Tibial nerve (tissue), 4 donors: ENCODE measurements at places on chromosomes 6 and 20. TPM values are rescaled to one million over a fixed set of nuclear protein-coding genes. Genes with fewer than 3 reads are reported as not detected.

The TFAP2D gene
- not detected for total RNA-seq

The PKIB gene
- 0.90 TPM for total RNA-seq

The TBXT gene
- not detected for total RNA-seq

The CD93 gene
- total RNA-seq = 57.0 TPM

The NTSR1 gene
- total RNA-seq = not detected

The OSER1 gene
- 47.9 TPM for total RNA-seq

The SRMS gene
- not detected for total RNA-seq

The BPIFB4 gene
- not detected for total RNA-seq

The TFAP2C gene
- total RNA-seq = 0.60 TPM

DNA sequence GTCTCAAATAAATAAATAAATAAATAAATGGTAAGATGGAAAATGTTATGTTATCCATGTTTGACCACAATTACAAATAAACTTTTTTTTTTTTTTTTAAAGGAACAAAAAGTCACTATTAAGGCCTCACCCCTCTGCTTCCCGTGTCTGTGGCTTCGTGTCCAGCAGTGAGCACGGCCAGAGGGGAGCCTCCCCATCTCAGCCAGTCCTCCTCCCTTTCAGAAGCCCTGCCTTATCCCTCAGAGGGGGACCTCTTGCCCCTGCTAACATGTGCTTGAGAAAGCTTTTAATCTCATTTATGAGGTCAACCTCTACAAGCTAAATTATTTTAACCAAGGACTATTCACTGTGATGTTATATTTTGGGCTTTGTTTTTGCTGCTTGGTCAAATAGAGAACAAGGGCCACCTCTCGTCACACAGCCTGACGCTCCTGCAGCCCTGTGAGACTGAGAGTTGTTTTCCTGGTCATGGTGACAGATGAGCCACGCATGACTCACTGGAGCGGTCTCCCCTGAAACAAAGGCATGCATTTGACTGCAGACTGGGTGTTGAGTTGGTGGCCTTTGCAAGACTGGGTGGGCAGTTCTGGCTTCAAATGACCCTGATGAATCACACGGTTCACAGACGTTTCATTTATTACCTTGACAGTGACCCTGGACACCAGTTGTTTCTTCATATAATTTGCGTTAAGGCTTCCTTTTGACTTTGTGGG, 131.8 kb downstream of the TIAM2 start:
- H3K4me1 ChIP-seq = no peaks in the 10 kb centered on the region
- no peak for DNase-seq
- H3K27me3 ChIP-seq = no peaks in the 10 kb centered on the region
- H3K36me3 ChIP-seq = no peaks in the 10 kb centered on the region

GRCh38 chr6:7505189-7505699, 36.2 kb upstream of the DSP start:
- no peaks in the 10 kb centered on the region for H3K27me3 ChIP-seq
- no peak for DNase-seq
- no peak overlapping the region for H3K4me3 ChIP-seq
- H3K36me3 ChIP-seq = no peaks in the 10 kb centered on the region
- no peak overlapping the region for H3K27ac ChIP-seq

DNA sequence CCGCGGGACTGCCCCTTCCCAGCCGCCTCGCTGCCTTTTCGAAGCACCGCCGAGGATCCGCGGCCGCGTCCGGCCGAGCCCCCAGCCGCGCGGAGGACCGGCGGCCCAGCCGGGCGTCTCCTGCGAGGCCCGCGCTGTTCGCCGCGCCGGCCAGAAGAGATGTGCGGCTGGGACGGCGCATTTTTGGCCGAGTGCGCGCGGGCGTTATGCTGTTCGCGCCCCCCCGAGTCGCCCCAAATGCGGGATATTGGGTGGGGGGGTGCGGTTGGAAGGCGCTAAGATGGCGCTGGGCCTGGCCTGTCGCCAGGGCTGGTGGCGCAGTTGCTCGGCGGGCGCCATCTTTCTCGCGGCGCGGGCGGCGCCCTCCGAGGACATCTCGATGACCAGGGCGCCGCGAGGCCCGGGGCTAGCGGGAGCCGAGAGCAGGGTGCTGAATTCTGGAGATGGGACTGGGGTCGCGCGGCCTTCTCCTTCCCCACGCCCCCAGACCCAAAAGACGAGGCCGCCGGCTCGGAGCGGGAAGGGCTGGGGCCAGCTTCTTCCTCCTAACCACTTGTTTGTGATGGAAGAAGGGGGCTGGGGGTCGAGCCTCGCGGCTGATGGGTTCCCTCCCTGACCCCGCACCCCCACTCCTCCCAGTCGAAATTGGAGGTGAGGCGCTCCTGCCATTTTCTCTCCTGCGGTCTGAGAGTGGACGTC, 1.5 kb downstream of the BICRAL start:
- H3K36me3 ChIP-seq = no peaks in the 10 kb centered on the region
- H3K27me3 ChIP-seq = no peaks in the 10 kb centered on the region
- peak overlapping the region; percentile 93 for H3K4me3 ChIP-seq
- H3K27ac ChIP-seq = peak overlapping the region; percentile 100

- H3K4me3 ChIP-seq = no peak overlapping the region
- DNase-seq = no peak
- H3K36me3 ChIP-seq = no peaks in the 10 kb centered on the region
- H3K27ac ChIP-seq = no peak overlapping the region
- H3K27me3 ChIP-seq = no peaks in the 10 kb centered on the region
These were observed 11.8 kb downstream of the CST7 start for GRCh38 chr20:24960861-24961260.

DNA sequence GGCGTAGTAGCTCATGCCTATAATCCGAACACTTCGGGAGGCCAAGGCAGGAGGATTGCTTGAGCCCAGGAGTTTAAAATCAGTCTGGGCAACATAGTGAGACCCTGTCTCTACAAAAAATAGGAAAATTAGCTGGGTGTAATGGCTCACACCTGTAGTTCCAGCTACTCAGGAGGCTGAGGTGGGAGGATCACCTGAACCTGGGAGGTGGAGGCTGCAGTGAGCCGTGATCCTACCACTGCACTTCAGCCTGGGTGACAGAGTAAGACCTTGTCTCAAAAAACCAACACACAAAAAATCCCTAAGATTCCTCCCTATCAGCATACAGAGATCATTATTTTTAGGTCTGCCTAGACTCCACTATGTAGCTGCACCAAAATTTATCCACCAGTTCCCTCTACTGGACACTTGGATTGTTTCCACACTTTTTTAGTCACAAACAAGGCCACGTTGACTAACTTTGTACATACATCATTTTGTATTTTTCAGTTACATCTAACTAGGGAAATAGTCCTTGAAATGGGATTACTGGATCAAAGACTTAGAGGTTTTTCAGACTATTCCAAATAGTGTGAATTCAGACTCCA, 3.6 kb upstream of the PHF1 start:
- no peak overlapping the region for H3K4me3 ChIP-seq
- H3K27me3 ChIP-seq = no peaks in the 10 kb centered on the region
- H3K27ac ChIP-seq = no peak overlapping the region
- H3K4me1 ChIP-seq = peaks cover 7% of the 10 kb centered on the region
- peaks cover 5% of the 10 kb centered on the region for H3K36me3 ChIP-seq

DNA sequence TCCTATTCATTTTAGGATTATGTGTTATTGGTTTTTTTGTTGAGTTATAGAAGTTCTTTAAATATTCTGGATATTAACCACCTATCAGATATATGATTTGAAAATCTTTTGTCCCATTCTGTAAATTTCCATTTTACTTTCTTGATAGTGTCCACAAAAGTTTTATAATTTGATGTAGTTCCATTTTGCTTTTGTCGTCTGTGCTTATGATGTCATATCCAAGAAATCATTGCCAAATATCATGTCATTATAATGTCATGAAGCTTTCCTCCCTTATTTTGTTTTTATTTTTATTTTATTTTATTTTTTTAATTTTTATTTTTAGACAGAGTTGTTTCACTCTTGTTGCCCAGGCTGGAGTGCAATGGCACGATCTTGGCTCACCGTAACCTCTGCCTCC, 21.0 kb upstream of the NANP start:
- H3K36me3 ChIP-seq = no peaks in the 10 kb centered on the region
- H3K27ac ChIP-seq = no peak overlapping the region
- no peaks in the 10 kb centered on the region for H3K27me3 ChIP-seq
- H3K4me1 ChIP-seq = no peaks in the 10 kb centered on the region
- no peak for DNase-seq

DNA sequence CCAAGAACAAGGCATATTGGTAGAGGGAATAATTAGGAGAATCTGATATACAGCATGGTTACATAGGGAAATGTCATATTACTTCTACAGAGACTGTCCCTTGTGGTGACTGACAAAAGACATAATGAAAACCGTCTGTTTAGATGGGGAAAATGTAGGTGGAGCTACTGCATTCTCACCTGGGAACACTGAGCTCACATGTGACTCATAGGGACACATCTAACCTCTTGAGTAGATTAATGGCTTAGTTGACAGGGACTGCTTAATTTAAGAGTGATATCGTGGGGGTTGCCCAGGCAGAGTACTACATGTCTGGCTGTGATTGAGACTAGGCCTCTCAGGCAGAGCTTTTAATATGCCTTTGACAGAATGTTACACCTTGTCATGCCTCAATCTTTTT, 235.3 kb upstream of the ZFP64 start:
- no peak overlapping the region for H3K4me3 ChIP-seq
- peaks cover 8% of the 10 kb centered on the region for H3K4me1 ChIP-seq
- no peaks in the 10 kb centered on the region for H3K36me3 ChIP-seq
- no peak overlapping the region for H3K27ac ChIP-seq
- no peaks in the 10 kb centered on the region for H3K27me3 ChIP-seq
- DNase-seq = no peak

GRCh38 chr6:129677620-129678325, 32.2 kb downstream of the ARHGAP18 start:
- H3K4me1 ChIP-seq = no peaks in the 10 kb centered on the region
- no peak overlapping the region for H3K4me3 ChIP-seq
- H3K36me3 ChIP-seq = no peaks in the 10 kb centered on the region
- no peak for DNase-seq

DNA sequence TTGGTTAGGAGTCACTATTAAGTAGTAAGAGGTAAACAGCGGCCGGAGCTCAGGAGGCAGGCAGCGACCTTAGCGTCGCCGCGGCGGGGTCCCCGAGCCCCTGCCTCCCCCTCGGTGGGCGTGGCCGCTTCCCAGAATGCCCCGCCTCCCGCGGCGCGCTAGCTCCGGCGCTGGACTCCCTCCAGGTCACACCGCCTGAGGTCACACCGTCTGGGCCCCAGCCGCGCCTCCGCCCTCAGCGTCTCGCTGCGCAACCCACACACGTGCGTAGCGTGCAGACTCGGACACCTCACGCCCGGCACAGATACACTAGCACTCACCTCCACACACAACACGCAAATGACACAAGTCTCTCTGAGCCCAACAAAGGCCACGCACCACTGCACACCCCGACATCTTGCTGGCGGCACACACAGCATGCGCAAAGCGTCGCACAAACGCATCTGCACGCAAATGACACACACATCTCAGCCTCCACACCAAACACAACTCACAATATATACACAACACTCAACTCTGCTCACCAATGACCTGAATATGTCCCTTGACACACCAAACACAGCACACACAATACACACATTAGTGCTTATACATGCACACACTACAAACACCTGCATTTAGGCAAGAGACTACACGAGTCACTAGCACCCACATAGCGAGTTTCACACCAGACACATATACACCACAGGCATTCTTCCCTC, 17.6 kb upstream of the CDKN1A start:
- peak overlapping the region; percentile 31 for H3K4me3 ChIP-seq
- no peak for DNase-seq
- no peak overlapping the region for H3K27ac ChIP-seq
- H3K27me3 ChIP-seq = no peaks in the 10 kb centered on the region
- H3K36me3 ChIP-seq = no peaks in the 10 kb centered on the region

DNA sequence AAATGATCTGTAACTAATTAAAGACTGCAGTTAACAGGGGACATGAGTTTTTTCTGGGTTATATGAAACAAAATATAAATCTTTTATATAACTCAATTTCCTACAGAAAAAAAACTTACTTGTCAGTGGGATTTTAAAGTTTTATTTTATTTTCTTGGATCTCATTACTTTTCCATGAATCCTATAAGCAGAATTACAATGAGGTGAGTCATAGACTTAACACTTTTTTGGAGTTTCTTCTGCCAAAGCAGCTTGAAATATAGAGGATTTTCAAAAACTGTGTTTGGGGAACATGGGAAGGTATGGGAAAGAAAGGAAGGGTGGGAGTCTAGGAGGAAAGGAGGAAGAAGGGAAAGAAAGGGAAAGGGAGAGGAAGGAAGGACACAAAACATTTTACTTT, 130.7 kb downstream of the AIG1 start:
- no peak for DNase-seq
- H3K27ac ChIP-seq = no peak overlapping the region
- no peaks in the 10 kb centered on the region for H3K27me3 ChIP-seq
- no peaks in the 10 kb centered on the region for H3K4me1 ChIP-seq

DNA sequence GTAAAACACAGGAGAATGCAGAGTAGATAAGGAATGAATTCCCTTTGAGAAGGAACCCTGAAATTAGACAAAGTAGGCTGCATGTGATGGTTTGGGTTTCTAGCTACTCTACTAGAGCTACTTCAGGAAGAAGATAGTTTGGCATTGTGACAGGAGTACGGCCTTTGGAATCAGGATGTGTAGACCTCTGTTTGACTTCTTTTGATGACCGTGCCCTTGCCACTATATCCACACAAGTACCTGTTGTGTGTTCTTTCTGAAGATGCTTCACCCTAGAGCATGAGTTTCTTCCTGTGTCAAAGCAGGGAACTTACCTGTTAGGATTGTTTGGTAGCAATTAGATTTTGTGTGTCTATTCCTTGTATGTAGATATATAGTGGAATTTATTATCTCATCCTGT, 41.7 kb downstream of the CD2AP start:
- no peak overlapping the region for H3K4me3 ChIP-seq
- no peaks in the 10 kb centered on the region for H3K27me3 ChIP-seq
- DNase-seq = no peak
- H3K27ac ChIP-seq = no peak overlapping the region
- no peaks in the 10 kb centered on the region for H3K4me1 ChIP-seq

GRCh38 chr6:23213651-23214050, 644.3 kb downstream of the HDGFL1 start:
- no peak overlapping the region for H3K4me3 ChIP-seq
- no peak for DNase-seq
- no peaks in the 10 kb centered on the region for H3K4me1 ChIP-seq
- no peaks in the 10 kb centered on the region for H3K36me3 ChIP-seq
- no peaks in the 10 kb centered on the region for H3K27me3 ChIP-seq
